ENCODE measurements at places on chromosomes 7 and 10. TPM values are rescaled to one million over a fixed set of nuclear protein-coding genes. Genes with fewer than 3 reads are reported as not detected.

- no peak for DNase-seq
Measured at GRCh38 chr7:39898867-39899266, 51.2 kb upstream of the CDK13 start.

- no peak for DNase-seq
Measured at GRCh38 chr7:118793582-118793981, 569.1 kb downstream of the ANKRD7 start.

MOGAT3 gene
- polyA plus RNA-seq, result not detected

GRCh38 chr10:77807706-77808105 lies 118.8 kb downstream of the DLG5 start:
- no peak for DNase-seq

DNA sequence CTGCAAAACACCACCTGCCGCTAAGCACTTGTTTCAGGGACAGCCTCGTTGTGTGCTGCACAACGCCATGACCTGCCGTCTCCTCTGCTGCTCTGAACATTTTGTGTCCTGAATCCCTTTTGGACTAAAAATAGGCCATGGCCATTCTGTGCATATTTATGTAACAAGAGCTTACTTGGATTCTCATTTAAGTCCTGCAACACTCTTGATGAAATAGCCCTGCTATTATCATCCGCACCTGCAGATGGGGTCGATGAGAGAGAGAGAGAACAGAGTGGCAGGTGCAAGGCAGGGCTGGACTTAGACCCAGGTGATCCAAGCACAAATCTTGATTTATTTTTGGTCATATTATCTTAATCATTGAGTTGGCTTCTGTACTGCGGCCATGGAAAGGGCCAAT lies 121.2 kb upstream of the PRKCQ start:
- DNase-seq, result no peak

DNA sequence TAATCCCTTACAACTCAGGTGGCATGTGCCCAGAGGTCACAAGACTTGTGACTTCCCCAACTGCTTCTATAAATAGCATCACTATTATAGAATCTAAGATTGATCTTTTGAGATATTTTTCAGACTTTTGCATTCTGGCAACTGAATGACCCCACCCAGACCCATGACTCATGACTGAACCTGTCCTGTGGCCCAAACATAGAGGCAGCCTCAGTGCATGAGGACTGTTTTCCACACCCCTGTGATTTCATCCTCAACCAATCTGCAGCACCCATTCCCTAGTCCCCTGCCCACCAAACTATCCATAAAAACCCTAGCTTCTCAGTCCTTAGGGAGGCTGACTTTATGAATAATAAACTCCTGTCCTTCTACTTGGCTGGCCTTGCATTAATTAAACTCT lies 84.5 kb downstream of the MICU1 start:
- DNase-seq, result no peak

DNA sequence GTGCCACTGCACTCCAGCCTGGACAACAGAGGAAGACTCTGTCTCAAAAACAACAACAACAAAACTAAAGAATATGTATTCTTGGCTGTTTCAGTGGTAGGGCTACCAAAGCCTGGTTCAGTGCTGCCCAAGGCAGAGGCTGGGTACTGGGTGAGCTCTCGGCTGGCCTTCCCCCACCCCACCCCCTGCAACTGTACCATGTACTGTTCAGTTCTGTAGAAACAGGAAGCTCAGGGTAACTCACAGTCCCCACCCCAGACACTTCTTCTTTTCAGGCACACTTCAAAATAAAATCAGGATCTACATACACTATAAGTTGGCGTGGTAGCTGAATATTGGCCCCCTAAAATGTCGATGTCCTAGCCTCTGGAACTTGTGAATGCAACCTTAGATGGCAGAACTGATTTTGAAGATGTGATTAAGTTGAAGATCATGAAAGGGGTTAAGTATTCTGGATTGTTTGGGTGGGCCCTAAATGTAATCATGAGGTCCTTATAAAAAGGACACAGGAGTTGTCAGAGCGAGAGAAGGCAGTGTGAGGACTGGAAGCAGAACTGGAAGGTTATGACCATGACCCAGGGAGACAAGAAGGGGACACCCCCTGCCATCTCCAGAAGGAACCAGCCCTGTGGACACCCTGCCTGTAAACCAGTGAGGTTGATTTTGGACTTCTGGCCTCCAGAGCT lies 31.2 kb downstream of the TBXAS1 start:
- DNase-seq, result no peak

DNA sequence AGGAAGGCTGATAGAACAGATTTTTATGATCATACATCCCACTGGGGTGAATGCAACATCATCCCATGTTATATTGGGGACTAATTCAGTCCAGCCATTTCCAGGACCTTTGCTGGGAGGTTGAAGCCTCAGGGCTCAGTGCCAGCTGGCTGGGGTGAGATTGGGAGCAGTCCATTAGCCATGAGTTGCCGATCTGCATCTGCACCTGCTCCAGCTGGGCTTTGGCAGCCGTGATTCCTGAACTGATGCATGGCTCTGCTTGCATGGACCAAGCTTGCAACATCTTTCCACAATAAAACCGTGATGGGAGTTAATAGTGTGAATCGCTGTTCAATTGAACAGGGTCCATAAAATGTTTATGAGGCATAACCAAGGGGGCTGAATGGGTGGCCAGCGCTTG lies 346.9 kb downstream of the TYW1 start:
- DNase-seq, result no peak

- no peak for DNase-seq
Measured at GRCh38 chr10:24871011-24871935, 81.1 kb downstream of the PRTFDC1 start.

LIPJ gene
- not detected for polyA plus RNA-seq

- no peak for DNase-seq
Measured at GRCh38 chr7:156950381-156950858, 908 bp downstream of the NOM1 start.

- no peak for DNase-seq
Measured at GRCh38 chr7:154512121-154512833, 460.1 kb downstream of the DPP6 start.

RBM17 gene
- polyA plus RNA-seq, result 178 TPM

CNPY1 gene
- polyA plus RNA-seq, result not detected

BTBD16 gene
- not detected for polyA plus RNA-seq

- DNase-seq, result no peak
Measured at GRCh38 chr7:139762886-139763285, 14.9 kb downstream of the HIPK2 start.

DNA sequence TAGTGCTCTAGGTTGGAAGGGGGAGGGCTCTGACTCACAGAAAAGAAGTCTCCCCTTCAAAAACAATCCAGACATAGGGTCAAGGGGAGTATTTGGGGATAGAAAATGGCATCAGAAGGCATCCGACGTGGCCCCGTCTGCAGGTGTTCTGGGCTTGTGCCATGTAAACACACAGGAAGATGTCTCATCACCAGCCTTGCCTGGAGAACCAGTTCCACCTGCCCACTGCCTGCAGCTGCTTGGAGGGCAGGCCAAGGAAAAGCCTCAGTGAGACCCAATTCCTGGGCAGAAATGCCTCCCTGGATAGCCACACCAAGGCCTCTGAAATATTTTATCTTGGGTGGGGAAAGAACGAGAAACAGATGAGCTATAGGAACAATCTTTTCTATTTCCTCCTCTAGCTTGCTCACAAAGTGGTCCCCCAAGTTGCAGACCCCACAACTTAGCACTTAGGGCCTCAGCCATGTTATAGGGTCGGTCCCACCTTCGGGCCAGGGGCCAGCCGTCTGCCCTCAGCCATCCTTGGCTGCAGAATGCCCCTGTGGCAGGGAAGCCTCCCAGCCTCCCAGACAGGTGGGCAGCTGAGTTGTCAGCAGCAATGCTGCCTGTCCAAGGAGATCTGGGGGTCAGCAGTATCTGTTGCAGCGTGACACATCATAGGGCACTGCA lies 54.3 kb upstream of the ECHDC3 start:
- DNase-seq, result no peak

GSTO2 gene
- polyA plus RNA-seq, result 0.34 TPM

GRCh38 chr7:26743205-26743604 lies 121.2 kb downstream of the SKAP2 start:
- DNase-seq, result no peak

- DNase-seq, result no peak
Measured at GRCh38 chr10:59037018-59037389, 139.4 kb upstream of the PHYHIPL start.

DNA sequence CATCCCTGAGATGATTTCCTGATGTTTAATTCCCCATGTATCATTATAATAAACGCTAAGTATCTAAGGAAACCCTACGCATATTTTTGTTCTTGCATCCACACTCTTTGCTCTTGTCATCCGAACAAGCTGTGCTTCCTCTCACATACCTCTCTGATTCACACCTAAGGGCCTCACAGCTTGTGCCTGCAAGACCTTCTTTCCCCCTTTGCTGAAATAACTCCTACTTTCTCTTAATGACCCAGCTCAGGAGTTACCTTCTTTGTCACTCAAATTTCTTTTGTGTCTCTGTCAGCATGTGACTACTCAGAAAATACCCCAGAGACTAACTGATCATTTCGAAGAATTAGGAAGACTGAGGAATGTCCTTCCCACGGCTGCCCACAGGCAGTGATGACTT lies 209.3 kb upstream of the IMMP2L start:
- no peak for DNase-seq

DNA sequence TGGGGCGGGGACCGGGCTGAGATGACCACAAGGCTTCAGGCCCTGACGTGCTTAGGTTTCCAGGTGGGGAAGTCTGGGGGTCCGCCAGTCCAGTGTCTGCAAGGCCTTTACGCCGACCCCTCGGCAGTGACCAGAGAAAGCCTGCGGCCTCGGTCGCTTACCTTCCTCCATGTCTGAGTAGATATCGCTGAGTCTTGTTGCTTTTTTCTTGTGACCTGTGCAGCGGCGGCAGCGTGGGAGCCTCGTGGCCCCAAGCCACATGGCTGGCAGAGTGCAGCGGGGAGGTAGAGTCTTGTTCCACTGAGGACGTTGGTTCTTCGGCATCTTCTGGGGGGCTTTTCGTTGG lies 329 bp downstream of the NOLC1 start:
- no peak for DNase-seq

DNA sequence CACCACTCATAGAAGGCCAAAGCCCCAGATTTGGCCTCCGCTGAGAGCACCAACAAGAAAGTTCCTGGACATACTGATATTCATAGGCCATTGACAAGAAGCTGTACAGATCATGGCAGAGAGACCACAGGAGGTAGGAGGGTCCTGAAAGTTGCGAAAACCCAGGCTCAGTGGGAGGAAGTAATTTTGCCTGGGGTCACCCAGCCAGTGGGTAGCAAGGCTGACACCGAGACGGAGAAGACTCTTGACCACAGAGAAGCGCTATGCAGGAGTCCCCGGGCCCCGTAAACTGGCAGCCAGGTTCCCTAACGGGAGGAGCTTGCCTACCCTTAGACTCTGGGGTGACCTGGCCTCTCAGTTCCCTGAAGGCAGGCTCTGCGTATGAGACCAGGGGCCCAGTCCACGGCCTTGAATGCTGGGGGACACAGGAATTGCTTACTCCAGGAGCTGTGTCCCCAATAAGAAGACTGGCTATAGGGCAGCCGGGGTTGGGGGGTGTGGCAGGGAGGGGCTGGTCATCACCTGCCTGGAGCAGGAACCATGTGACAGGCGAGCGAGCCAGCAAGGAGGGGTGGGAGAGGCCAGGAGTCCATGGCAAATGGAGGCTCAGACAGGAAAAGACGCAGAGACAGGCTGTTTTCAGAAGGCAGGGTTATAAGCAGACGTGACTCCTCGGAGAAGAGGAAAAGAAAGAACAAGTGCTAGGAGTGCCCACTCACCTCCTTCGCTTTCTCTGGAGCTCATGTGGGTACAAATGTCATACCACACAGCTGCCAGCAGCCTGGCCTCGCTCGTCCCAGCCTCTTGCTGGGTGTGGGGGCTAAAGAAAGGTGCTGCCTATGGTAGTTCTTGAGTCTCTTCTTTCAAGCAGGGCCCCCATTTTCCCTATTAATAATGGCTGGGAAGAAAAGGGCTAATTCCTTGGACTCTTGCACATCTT lies 24.6 kb upstream of the NPFFR1 start:
- no peak for DNase-seq

GRCh38 chr7:104814671-104815400 lies 199.2 kb upstream of the KMT2E start:
- no peak for DNase-seq

DNA sequence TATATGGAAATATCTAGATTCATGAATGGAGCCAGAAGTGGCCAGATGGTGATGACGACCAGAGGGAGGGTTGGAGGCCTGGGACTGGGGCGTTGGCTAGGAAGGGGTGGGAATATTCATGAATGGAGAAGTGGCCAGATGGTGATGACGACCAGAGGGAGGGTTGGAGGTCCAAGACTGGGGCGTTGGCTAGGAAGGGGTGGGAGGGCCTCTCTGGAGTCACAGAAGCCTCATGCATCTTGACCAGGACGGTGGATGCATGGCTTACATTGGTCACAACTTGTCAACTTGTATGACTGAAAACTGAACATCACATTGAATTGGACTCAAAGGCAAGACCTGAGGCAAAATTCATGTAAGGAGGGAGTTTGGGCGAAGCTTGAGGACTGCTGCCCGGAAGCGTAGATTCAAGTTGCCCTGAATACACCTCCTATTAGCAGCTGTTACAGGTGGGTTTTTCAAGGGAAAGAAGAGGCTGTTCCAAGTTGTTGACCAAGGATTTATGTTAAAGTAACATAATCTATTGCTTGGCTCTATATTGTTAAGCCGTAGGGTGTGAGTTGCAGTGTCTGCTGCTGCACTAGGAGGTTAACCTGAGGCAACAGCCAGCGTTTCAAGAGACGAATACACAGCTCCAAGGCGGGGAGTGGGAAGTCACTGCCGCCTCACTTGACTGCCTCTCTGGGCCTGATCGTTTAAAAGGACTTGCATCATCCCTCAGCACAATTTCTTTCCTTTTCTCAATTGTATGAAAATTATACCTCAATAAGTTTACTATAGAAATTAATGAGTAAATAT lies 55.1 kb upstream of the FAM20C start:
- DNase-seq, result no peak

ZPBP gene
- polyA plus RNA-seq, result not detected

DNA sequence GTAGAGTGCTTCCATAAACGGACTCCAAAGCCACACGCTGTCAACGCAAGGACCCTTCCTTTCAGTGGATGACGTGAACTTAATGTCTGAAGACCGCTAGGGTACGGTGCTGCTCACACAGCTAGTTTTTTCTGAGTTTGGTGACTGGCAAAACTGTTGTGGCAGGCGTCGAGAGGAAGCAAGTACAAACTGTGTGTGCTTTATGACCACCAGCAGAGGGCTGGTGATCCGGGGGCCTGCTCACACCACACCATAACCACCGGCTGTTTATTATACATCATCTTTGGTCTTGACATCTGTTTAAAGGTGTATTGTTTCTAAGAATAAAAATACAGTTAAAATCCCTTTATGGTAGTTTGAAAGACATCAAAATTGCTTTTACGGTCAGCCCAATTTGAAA lies 37.1 kb upstream of the ATP6V0A4 start:
- DNase-seq, result no peak

GRCh38 chr7:4739528-4739992 lies 35.9 kb upstream of the AP5Z1 start:
- DNase-seq, result no peak

All from GM12878 (cell line).